Astrocyte of the spinal cord (primary cell): ENCODE measurements at places on chromosomes 4 and X.

DNA sequence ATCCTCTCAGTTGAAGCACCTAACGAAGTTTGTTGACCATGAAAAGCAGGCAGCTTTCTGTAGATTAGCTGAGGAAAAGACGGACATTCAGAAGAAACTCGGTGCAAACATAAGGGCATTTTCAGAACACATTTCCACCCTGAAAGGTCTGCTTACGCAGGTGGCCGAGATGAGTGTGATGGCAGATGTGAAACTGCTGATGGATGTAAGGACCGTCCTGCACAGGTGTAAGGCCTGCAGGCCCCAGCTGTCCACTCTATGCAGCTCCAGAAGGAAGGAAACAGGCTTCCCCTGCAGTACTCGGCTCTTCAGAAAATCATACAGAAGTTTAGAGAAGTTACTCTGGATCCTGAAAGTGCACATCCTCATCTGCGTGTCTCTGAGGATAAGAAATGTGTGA, 20.8 kb upstream of the TRIM60 start:
- DNase-seq = no peak

- no peak for DNase-seq
Measured at GRCh38 chrX:22795671-22796070, 204.1 kb upstream of the DDX53 start.

DNA sequence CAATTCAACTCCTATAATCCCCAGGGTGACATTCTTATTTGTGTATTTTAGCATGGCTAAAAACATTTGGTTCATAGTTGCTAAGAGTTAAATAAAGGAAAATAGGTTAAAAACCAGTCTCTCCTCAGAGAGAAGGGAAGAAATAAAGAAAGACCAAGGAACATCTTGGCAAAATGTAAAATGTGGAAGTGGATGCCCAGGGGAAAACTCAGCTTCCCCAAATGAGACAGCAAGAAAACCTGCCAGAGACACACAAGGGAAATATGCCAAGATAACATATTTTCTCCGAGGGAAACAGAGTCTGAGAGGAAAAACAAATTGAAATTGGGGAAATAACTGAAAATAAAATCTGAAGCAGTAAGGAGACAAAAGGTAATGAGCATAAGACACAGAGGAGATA, 1569.3 kb downstream of the PCDH18 start:
- DNase-seq = no peak

GRCh38 chr4:137635601-137636000, 103.3 kb upstream of the PCDH18 start:
- no peak for DNase-seq

- DNase-seq = no peak
Measured at GRCh38 chr4:48640225-48640624, 139.9 kb downstream of the FRYL start.

DNA sequence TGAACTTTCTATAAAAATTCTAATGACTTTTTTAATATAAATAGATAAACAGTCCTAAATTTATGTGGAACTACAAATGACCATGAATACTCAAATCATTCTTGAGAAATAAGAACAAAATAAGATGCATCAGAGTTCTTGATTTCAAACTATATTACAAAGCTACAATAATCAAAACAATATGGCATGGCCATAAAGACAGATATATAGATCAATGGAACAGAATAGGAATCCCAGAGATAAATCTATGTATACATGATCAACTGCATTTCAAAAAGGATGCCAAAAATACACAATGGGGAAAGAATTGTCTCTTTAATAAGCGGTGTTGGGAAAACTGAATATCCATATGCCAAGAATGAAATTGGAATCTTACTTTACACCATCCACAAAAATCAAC, 98.4 kb upstream of the IL15 start:
- DNase-seq = no peak

DNA sequence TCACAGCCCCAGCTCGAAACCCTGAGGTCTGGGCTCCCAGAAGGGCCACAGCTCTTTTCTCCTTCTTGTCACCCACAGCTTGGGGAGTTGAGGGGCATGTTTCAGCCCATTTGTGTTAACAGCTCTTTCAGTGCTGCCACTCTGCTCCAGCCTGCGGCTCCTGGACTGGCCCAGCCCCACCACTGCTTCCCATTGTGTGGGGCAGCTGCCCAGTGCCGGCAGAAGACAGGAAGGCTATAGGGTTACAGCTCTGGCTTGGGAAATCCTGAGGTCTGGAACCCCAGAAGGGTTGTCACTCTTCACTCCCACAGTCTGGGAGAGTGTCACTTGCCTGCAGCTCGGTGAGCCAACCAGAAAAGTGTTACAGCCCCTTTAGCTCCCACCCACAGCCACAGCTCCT, 7.0 kb upstream of the HNRNPD start:
- DNase-seq = no peak
